Astrocyte of the spinal cord (primary cell): ENCODE measurements at places on chromosomes 4 and X.

DNA sequence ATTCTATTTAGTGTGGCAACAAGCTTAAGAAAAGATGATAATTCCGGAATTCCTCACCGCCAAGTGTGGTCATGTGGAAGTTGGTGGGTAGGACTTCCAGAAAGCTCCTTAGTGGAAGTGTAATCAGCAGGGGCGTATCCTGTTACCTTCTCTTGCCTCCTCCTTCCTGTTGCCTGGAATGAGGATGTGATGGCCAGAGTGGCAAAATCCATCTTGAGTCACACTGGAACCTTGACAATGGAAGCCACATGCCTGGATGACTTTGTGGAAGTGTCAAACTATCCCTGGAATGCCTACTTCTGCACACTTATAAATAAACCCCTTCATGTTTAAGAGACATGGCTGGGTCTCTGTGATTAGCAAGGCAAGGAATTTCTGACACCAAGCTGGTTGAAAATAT is 191.0 kb downstream of the PRDM5 start:
- no peak for DNase-seq

DNA sequence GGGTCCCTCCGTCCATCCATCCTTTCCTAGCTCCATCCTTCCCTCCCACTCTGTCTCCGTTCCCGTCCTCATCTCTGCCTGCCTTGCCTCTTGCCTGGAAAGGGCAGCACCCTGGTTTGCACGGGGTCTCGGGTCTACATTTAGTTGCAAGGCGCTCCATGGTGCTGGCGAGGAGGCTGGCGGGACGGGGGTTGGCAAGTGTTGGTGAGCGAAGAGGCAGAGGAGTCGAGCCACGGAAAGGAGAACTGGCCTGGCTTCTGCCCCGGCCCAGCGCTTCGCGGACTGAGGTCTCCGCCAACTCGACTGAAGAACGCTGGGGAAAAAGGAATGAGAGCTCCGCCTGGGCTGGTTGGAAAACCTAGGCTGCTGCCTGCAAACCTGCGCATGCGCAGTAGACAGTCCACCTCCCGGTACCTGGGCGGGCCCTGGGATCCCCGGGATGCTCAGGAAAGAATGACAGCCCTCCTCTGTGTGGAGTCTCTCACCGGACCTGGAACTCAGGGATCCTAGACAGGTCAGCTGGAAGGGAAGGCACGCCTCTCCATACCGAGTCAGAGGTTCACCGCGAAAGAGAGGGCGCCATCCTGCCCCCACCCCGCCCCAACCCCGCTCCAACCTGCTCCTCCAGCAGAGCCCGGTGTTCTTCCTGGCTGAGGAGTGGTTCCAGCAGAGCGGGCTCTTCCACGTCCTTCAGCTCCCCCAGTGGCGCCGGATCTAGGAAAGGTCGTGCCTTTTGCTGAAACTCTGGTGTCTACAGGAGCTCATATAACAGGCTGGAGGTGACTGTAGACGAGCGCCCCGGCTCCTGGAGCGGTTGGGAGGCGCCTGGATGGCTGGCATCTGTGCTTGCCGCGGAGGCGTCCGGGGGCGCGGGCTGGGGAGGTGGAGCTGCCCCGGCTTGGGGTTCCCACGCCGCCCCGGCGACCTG is 6.0 kb downstream of the FRG2 start:
- peak; percentile 23 for DNase-seq

DNA sequence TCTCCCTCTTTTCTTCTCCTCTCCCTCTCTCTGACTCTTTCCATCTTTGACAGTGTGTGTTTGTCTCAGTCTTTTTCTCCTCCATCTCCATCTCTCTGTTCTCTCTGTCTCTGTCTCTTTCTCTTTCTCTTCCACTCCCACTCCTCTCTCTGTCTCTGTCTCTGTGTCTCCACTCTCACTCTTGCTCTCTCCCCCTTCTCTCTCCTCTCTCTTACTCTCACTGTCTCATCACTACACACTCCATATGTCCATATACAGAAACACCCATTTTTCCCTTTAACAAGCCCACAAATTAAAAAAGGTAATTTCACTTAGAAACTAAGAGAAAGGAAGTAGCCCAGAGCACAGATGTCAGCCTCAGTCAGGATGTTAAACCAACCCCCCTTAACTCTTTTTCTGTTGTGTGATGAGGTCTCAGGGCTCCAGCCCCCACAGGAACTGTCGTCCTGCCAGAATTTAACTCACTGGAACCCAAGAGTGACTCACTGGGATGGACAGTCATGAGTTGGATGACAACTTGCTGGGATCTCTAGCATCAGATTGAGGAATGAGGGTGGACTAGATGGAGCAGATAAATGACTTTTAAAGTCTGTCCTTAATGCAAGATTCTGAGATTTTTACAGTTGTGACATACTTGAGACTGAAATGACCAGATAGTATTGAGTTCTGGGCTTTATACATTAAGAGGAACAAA is 27.5 kb downstream of the OTUD6A start:
- DNase-seq: no peak

DNA sequence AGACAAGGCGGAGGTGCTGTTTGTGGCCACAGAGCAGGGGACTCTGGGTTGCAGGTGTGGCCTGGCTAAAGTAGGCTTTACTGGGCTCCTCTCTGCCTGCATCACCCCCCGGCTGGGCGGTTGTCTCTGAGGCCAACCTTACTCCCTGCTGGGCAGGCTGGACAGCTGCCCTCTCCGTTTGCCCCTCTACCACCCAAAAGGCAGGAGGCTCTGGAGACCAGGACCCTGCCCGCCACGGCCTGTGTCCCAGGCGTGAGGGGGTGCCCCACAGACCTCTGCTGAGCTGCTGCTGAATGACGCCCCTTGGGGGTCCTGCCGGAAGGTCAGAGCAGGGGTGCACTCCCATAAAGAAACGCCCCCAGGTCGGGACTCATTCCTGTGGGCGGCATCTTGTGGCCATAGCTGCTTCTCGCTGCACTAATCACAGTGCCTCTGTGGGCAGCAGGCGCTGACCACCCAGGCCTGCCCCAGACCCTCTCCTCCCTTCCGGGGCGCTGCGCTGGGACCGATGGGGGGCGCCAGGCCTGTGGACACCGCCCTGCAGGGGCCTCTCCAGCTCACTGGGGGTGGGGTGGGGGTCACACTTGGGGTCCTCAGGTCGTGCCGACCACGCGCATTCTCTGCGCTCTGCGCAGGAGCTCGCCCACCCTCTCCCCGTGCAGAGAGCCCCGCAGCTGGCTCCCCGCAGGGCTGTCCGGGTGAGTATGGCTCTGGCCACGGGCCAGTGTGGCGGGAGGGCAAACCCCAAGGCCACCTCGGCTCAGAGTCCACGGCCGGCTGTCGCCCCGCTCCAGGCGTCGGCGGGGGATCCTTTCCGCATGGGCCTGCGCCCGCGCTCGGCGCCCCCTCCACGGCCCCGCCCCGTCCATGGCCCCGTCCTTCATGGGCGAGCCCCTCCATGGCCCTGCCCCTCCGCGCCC is 920 bp downstream of the HTT-AS start:
- no peak for DNase-seq

GRCh38 chr4:96166806-96167205 is 326.9 kb downstream of the PDHA2 start:
- DNase-seq: no peak

DNA sequence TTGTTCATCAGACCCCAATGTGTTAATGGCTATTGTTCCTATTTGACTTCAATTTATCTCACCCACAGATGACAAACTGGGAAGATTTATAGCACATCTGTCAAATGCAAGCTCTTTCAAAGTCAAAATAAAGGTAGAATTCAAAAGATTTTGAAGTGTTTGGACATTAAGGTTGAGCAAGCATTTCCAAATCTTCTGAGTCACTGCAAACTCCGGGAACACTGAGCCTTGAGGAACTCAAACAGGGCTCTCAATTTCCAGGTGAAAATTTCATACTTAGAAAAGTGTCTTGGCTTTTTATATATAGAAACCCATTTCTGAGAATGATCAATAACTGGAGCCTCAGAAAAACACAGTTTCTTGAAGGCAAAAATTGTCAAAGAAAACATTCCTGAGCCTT is 199.5 kb upstream of the IGFBP7 start:
- DNase-seq: no peak

- DNase-seq: peak; percentile 5
Measured at GRCh38 chrX:148771440-148771839, 271.0 kb downstream of the AFF2 start.

DNA sequence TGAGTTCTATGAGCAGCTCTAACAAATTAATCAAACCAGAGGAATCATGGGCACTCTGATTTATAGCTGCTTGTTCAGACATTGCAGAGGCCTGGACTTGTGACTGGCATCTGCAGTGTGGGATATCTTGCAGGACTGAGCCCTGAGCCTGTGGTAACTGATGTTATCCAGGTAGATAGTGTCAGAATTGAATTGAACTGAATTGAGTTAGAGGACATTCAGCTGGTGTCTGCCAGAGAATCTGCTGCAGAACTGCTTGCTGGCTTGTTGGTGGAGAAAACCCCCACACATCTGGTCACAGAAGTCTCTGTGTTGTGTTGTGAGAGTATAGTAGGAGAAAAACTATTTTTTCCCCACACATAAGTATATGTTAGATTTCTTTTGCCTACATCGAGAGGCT is 42.2 kb downstream of the SMIM20 start:
- DNase-seq: no peak

DNA sequence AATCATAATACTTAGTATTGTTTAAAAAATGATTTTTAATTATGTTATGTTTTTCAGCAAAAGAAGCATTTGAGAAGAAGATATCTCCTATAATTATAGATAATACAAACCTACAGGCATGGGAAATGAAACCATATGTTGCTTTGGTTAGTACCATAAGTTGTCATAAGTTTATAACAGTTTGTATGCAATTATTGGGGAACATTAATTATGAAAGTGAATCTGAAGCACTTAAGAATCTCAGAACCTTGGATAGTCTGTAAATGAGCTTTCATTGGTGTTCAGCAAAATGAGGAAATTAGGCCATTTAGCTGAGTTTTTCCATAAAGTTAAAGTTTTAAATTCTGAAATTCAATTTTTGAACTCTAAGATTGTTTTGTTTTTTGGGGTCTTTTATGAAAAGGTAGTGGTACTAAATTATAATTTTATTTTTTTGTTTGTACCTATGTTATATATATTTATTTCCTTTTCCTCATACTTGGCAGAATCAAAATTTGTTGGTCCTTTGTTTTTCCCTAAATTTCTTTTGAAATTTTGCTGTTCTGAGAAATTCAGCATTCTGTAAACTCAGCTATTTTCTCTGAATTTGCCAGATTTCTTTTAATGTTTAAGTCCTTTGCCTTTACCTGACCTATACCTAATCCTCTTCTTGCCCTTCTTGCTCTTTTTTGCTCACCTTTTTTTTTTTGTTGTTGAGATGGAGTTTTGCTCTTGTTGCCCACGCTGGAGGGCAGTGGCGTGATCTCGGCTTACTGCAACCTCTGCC is 55.6 kb downstream of the N4BP2 start:
- DNase-seq: no peak

DNA sequence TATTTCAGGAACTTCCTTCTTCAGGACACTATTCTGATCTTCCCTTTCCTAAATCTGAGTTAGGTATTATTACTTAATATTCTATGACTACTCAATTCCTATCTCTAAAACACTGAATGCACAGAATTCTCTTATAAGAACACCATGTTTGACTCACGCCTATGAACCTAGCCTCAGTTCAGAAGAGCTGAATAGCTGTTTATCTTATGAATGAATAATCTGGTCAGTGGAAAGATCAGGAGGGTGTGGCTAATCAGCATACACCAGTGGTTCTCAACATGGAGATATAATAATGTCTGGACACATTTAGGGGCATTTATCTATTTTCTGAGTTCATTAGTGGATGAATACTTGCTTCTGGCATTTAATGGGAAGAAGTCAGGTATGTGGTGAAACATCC is 24.2 kb downstream of the EPHA5 start:
- no peak for DNase-seq

DNA sequence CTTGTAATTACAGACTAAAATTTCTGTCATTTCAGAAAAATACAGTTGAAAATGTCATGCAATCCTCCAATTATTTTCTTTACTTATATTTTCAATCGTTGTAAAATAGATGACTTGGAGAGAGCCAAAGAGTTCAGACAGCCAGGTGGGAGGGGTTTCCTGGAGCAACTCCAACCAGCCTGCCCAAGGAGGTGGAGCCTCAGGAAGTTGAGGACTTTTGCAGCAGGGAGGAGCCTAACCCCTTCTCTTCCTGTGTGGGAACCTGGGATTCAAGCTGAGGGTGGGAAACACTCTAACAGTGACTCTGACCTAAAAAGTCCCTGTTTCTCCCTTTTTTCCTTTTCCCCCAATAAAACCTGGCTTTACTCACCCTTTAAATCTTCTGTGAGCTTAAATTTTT is 72.2 kb upstream of the GABRG1 start:
- no peak for DNase-seq

DNA sequence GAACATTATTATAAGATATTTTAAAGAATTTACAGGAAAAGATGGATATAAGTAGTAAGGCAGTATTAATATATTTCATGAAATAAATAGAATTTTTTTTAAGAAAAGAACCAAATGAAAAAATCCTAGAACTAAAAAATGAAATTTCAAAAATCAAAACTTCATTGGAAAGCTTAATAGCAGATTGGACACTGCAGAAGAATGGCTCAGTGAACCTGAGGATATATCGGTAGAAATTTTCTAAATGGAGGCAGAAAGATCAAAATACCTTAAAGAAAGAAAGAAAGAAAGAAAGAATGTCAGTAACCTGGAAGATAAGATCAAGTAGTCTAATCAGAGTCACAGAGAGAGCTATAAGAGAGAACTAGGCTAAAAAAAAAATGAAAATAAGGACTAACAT is 21.3 kb upstream of the FAM13A start:
- DNase-seq: no peak

DNA sequence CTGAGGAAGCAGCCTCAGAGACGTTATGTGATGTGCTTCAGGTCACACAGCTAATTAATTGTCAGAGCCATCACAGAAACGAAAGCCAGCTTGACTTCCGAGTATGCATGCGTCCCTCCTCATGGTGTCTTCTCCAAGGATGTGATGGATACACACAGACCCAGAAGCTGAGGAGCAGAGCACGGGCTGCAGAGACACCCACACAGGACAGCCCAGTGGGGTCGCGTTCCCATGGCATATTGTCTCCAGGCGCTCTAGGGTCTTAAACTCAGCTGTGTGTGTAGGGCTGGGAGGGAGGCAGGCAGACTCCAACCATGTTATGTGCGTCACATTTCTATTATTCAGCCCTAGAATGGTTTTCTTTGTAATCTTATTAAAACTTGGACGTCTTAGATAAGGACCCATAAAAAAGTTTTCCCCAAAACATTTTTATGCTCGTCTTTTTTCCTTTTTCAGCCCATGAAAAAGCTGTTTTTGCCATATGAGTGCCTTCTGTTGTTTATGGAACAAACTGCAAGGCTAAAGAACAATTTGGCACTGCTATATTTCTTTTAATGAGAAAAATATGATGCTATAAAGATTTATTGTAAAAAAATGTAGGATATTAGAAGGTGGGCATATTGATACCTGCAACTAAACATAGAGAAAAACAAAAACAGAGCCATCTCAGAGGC is 48.5 kb downstream of the TENM3 start:
- DNase-seq: no peak

DNA sequence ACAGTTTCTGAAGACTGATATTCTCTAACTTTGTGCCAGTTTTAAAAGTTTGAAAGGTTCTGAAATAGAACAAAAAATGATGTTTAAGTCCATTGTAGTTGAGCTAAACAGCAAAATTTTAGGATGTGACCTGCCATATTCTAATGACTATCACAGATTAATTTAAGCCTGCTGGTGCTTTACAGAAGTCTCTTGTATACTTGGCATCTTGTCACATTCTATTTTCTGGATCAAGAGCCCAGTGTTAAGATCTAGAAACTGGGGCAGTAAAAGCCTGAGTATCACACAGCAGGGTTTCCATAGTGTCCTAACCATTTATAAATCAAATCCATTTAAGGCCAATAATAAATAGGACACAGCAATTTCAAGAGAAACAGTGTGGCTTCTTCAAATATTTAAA is 12.4 kb downstream of the FSTL5 start:
- DNase-seq: no peak
